NCI-H774 (cell line): ENCODE measurements at places on chromosomes 16 and 17.
A peak's percentile ranks its signal among the peaks of the same experiment; 100 is the strongest.

GRCh38 chr17:1951920-1952319, 73.2 kb downstream of the RTN4RL1 start:
- no peak for DNase-seq

DNA sequence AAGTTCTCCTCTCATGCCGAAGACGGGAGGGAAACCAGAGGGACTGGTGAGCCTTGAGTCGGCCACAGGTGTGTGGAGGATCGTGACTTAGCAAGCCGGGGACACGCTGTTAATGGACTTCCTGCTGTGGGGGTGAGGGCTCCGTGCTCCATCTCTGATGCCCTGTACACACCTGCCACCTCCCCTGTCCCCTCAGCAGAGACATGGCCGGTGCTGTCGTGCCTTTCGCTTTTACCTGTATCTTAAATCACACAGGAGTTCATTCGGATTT, 75.9 kb upstream of the ZNF750 start:
- no peak for DNase-seq

DNA sequence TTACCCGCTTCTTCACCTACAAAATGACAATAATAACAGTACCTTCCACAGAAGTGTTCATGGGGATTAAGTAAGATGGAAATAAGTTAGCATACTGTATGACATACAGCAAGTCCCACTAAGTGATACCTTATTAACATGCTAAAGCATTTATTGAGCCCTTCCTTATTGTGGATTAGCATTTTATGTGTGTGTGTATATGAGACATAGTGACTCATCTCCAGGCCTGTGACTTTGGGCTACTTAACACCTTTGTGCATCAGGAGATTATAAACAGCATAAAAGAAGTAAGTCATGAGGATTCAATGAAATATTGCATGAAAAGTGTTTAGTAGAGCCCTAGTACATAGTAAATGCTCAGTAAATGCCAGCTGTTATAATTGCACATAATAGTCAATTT, 52.9 kb downstream of the CA10 start:
- DNase-seq = no peak

GRCh38 chr17:28154214-28154613, 111.7 kb downstream of the NLK start:
- DNase-seq = no peak

- no peak for DNase-seq
These were observed 3.5 kb downstream of the KRT40 start for GRCh38 chr17:40980596-40980995.

- no peak for DNase-seq
These were observed 33.7 kb upstream of the KDM8 start for GRCh38 chr16:27169511-27170071.

- no peak for DNase-seq
These were observed 134.3 kb downstream of the CCT6B start for GRCh38 chr17:34827008-34827407.

DNA sequence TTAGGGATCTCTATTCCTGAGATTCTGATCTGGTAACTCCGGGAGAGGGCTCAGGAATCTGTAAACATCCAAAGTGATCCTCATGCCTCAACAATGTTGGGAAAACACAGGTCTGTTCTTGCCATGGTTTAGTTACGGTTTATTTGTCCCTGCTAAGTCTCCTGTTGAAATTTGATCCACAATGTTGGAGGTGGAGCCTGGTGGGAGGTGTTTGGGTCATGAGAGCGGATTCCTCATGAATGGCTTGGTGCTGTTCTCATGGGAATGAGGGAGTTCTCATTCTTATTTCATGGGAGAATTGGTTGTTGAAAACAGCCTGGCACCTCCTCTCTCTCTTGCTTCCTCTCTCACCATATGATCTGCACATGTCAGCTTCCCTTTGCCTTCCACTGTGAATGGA, 608.6 kb upstream of the GOT2 start:
- no peak for DNase-seq

DNA sequence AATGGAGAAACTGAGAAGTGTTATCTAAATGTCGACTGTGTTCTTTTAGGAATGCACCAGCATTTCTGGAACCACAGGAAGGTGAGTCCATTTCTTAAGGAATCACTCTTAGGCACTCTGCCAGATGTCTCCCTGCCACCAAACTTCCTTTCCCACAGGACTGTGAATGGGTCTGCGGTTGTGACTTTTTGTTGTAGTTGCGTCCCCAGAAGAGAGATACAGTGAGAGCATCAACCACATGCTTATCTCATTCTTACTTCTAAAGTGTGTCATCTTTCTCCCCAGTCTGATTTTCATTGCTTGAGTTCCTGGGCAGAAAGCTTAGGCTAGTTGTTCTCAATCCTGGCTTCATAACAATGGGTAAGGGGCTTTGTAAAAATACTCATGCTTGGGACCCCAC, 13.4 kb downstream of the ITPRIPL2 start:
- DNase-seq = no peak

GRCh38 chr16:57178793-57179212, 7.0 kb downstream of the PSME3IP1 start:
- no peak for DNase-seq

GRCh38 chr16:63983401-63983800, 1138.5 kb downstream of the CDH11 start:
- DNase-seq = peak; percentile 13

- DNase-seq = no peak
These were observed 3.7 kb downstream of the RPH3AL start for GRCh38 chr17:348692-349425.

DNA sequence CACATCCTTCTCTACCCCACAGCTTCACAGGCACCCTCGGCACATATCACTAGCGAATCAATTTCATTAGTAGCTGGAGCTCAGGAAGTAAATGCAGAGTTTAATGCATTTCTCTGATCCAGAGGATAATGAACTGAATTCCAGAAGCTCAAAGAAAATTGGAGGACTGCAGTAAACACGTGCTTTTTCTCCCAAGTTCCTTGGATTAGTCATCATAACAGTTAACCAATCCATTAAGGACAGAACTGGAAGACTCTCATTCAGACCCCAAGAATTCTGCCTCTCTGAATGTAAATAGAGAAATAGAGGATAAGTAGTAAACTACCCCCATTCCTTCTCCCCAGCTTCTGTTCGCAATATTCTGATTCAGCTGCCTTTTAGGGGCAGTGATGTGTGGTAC, 40.7 kb downstream of the DUSP14 start:
- DNase-seq = no peak

GRCh38 chr16:15032547-15033308, 23.1 kb downstream of the NTAN1 start:
- no peak for DNase-seq

- DNase-seq = peak; percentile 39
These were observed 215.4 kb downstream of the SEC14L1 start for GRCh38 chr17:77356109-77356689.

DNA sequence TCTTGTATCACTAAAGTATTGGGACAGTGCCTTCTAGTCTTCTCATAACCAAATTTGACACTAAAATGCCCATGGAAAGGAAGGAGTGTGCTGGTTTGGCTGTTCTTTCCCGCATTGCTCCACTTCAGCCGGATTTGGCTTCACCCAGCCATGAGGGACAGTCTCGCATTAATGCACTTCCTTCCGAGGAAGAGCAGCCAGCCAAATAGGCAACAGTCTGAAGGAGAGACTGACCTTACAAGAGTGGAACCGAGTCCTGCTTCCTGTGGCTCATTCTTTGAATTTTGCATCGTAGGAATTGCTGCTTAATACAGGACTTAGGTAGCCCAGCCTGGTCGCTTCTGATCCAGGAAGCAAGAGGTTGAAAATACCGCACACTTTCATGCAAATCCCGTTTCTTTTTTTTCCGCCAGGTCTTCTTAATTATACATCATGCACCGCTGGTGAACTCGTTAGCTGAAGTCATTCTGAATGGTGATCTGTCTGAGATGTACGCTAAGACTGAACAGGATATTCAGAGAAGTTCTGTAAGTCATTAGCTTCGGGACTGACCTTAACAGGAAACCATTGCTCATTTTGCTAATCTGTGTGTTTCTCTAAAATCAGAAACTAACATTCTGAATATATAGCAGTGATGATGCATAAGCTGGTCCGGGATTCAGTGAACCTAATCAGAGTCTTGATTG, 38.2 kb downstream of the CLEC16A start:
- DNase-seq = no peak

- no peak for DNase-seq
These were observed 139.0 kb downstream of the SNX11 start for GRCh38 chr17:48246612-48247011.

- DNase-seq = no peak
These were observed 28.5 kb downstream of the TTYH2 start for GRCh38 chr17:74241847-74242246.

- no peak for DNase-seq
These were observed 120.1 kb downstream of the ABCA8 start for GRCh38 chr17:68835071-68835470.

GRCh38 chr16:77833921-77834634, 45.7 kb downstream of the VAT1L start:
- DNase-seq = no peak

- no peak for DNase-seq
These were observed 56.4 kb upstream of the IRX3 start for GRCh38 chr16:54342966-54343365.

DNA sequence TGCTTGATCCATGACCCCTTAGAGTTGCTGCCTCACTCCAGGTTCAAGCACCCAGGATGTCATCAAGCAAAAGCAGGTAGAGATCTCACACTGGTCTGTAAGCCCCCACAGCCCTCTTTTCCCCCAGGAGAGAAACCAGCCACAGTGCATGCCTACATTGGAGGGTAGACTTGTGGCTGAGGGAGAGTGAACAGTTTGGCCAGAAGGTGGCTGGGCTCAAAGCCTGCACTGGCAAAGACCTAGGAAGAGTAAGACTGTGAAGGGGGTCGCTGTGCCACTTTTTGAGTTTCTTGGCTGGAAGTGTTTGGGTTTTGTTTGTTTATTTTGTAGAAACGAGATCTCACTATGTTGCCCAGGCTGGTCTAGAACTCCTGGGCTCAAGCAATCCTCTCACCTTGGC, 28.5 kb downstream of the HOXB1 start:
- no peak for DNase-seq

DNA sequence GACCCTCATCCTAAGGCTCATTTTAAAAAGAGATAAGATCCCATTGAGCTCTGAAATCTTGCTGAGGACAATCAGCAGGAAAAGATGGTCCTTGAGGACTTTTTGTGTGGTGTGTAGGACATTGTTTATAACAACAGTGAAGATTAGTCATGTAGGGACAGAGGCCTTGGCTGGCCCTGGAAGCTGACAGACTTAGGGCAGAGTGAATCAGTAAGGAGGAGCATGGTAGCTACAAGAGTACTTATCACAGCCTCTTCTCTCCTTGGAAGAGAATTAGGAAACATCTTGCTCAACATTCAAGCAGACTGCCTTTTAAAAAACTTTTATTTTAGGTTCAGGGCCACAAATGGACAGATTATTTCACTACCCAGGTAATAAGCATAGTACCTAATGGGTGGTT, 665.9 kb upstream of the SALL1 start:
- no peak for DNase-seq

- DNase-seq = peak; percentile 53
These were observed at the start of gene CACNG4 for GRCh38 chr17:66963909-66964771. Gene CACNG4, plus strand, starts transcription at chr17:66964707. Its CDS starts 205 bp downstream, at chr17:66964912.
